Calu3 (cell line): ENCODE measurements at places on chromosomes 6 and 20. TPM values are rescaled to one million over a fixed set of nuclear protein-coding genes. Genes with fewer than 3 reads are reported as not detected.
A peak's percentile ranks its signal among the peaks of the same experiment; 100 is the strongest.

DNA sequence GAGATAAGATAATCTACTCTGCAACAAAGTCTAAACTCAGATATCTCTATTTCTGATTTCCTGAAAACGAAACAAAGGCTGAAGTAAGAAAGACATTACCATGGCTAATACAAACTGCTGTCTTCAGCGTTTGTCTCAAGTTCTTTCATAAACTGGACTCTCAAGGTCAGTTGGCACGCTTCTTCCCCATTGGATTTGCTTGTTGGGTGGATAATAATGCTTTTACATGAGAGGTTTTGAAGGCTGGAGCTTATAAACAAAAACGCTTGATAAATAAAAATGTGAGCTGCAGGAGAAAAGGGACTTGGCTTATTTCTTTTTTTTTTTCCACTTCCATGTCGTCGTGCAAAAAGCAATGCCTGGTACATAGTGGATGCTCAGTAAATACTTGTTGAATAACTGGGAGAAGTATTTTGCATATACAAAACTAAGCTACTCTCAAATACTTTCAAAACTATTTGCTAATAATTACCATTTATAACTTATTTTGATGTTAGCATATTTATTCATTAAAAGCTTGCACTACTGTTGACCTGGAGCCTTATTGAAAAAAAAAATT lies 65.7 kb upstream of the EEF1A1 start:
- no peak for DNase-seq

DNA sequence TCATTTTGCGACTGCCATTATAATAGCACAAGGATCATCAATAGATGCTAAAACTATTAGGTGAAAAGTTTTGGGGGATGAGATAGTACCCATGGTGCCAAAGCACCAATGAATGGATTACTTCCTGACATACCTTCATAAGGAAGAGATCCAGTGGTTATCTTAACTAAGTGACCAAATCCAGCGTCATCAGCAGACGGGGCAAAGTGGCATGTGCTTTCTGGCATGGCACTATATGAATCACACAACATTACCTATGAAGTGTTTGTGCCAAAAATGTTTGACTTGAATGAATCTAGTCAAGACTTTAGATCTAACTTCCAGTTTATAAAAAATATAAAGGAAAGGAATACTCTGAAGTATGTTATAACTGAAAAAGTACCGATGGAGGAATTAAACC lies 10.8 kb downstream of the TRIM26 start:
- no peak for DNase-seq

DNA sequence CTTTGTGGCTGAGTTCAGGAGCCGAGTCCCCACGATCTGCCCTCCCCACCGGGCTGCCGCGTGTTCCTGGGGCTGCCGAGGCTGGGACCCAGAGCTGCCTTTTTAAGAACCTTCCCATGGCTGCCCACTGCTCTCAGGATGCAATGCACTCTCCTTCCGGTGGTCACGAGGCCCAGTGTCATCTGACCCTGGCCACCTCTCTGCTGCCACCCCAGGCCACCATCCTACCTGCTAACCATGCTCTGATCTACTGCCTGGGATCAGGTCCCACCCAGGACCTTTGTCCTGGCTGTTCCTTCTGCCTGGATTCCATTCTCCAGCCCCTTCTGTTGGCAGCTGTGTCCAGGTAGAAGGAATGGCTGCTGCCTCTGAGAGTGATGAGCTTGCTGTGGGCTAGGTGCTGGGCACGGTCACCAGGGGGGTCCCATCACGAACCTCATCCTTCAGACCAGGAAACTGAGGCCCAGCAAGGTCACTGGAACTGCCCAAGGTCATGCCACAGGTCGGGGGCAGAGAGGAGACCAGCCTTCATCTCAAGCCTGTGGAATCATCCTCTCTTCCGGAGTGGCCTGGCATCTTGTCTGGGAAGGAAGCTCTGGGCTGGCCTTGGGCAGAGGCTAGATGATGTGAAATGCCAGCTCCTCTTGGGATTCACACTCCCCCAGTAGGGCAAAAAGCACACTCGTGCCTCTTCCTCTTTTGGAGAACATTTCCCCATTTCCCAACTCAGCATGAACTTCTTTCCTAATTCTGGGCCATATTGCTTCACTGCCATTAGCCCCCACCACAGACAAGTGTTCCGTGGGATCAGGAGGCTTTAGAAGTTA lies 20.5 kb downstream of the PCK1 start:
- DNase-seq, result no peak

DNA sequence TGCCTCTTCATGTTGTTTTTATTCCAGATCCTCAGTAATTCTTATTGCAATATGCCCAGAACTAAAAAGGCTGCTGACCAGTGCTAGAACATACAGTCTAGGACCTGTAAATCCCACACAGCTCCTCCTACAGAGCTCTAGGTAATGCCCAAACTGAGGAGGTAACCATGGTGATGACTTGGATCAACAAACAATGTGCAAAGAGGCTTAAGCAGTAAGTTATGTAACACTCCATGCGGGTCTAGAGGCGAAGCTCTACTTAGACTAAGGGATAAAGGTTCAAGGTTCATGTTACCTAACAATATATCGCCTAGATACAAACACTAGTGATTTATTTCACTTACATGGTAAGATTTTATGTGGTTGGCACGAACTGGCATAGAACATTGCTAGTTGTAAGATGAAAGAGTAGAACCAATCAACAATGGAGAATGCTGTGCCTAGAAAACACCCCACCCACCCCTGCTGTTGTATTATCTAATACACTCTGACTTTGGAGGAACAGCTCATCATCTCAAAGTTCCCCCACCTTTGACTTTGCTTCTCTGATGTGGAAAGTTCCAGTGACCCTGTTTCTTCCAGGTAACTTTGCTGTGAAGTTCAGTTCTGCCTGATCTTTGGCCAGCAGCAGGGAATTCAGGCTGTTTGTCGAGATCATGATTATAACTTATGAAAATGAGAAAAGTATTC lies 242.4 kb downstream of the ALDH8A1 start:
- DNase-seq, result peak; percentile 46

DNA sequence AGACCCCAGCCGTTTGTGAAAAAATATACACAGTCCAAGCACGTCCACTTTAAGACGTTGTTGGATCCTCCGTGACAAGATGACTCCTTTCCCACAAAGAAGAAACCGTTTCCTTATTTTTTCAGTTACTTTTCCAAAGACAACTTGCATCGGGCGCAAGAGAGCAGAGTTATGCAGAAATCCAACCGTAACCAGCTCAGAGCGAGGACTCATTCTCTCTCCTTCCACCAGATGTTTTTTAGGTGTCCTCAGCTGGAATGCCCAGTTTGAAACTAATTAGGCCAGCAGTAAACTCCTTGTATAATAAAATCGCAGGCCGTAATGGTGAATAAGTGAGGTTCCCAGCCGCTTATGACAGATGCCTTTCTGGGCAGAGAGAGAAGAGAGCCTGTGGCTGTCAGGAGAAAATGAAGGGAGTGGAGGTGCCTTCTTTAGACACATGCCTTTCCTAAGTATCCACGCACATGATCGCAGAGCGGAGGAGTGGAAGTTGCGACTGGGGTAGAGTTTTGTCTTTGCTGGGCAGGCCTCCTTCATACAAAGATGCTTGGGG lies 2.8 kb downstream of the EYA2 start:
- no peak for DNase-seq

- DNase-seq, result no peak
These were observed 92.4 kb downstream of the PRND start for GRCh38 chr20:4813863-4814695.

DNA sequence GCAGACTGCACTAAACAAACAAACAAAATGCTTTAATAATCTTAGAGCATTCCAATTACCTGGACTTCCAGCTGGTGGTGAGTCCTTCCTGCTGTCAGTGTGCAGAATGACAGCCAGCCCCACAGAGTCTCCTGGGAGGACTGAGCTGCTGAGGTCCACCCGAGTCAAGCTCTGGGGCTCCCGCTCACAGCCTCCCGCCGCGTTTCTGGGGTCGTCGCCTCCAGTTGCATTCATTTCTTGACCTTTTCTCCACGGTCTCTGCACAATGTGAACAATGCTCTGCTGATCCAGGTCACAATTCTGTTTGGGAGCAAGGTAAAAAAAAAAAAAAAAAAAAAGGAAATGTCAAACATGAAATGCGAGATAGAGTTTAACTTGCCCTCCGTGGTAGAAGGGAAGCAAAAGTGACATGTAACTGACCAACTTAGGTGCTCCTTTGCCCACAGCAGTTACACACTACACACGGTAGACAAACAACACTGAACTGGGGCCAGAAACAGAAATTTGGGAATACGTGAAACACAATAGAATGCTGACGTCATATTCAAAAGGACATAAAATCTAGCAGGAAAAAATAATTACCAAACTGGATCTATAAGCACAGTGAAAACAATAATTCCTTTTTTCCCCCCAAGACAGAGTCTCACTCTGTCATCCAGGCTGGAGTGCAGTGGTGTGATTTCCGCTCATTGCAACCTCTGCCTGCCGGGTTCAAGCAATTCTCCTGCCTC lies 464.9 kb downstream of the PRKN start:
- DNase-seq, result no peak

GRCh38 chr20:11895861-11896387 lies 21.8 kb upstream of the BTBD3 start:
- no peak for DNase-seq

DNA sequence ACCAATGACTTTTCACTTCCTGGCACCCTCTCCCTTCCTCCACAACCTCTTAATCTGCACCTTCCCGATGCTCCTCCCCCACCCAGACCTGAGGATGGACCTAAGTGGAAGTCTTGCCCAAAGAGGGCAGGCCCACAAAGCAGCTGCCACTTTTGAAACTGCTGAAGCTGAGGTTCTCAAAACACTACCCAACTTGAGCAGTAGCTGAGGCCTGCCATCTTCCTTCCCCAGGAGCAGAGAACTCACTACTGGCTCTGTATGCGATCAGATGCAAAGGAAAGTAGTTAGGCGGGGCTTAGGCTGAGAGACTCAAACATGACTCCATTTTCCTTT lies 1.5 kb downstream of the HM13 start:
- no peak for DNase-seq

- no peak for DNase-seq
These were observed 1.4 kb upstream of the BANF2 start for GRCh38 chr20:17698384-17698783.

DNA sequence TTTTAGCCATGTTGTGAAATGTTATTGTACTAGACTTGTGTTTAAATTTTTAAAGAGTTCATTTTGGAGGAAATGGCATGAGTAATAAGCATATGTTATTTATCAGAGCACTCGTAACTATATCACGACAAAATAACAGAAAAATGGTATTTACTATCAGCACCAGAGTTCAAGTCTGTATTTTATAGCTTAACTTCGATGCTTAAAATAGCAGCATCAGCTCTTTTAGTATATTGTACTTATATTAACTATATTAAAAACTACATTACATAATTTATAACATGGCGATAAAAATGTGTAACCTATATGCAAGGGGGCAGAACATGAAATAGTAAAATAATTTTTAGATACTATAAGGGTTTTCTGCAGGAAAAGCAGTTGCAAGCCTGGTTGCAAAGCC lies 52.9 kb downstream of the ABRACL start:
- DNase-seq, result no peak

GRCh38 chr6:40408786-40409542 lies 178.2 kb downstream of the LRFN2 start:
- DNase-seq, result no peak

DNA sequence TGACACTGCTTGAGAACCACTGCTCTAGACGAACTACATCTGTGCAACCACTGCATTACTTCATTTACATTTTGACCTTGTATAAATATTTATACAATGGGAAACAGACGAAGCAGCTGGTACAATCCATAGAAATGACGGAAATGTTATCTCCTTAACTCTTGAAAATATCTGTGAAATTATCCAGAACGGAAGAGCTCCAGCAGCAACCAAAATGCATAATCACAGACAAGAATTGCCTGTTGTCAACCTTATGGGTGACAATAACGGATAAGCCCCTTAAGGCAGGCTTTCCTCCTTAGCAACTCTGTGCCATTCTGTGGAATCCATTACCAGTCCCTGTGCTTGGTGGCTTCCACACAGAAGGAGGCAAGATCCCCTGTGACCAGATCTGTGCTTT lies 115.4 kb downstream of the DTNBP1 start:
- no peak for DNase-seq

DNA sequence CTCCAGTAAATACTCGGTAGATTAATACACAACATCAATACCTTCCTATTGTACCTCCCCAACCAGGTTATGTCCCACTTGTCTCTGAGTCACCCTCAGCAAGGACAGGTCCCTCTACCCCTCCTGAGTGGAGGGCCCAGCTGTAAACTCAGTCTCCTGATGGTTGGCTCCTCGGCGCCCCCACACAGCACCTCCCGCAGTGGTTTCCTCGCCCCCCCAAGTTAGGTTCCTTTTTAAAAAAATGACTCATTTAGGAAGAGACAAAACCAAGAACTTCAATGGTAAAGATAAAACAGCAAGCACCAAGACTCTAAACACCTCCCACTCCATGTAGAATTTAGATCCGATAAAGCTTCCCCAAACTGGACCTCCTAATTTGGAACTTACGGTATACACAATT lies 83.5 kb downstream of the TRERF1 start:
- DNase-seq, result no peak

GRCh38 chr20:18321316-18321715 lies 33.0 kb downstream of the ZNF133 start:
- no peak for DNase-seq

The FAM209A gene
- 0.40 and 0.95 TPM in 2 replicates for total RNA-seq

The CFAP61 gene
- total RNA-seq, result not detected in 2 replicates

The TP53INP2 gene
- total RNA-seq, result 5.0 and 5.2 TPM in 2 replicates

The DAAM2 gene
- not detected in 2 replicates for total RNA-seq

The HRH3 gene
- not detected in 2 replicates for total RNA-seq

The CENPQ gene
- total RNA-seq, result 16.4 and 18.8 TPM in 2 replicates

The SMLR1 gene
- not detected in 2 replicates for total RNA-seq

The IDH3B gene
- total RNA-seq, result 73.6 and 74.8 TPM in 2 replicates

The CLVS2 gene
- total RNA-seq, result not detected in 2 replicates
